Activated CD4-positive, CD25-positive, alpha-beta regulatory T cell (primary cell): ENCODE measurements at places on chromosomes 16 and 17.

GRCh38 chr16:85707528-85708095 is 18.9 kb upstream of the GINS2 start:
- DNase-seq: no peak

DNA sequence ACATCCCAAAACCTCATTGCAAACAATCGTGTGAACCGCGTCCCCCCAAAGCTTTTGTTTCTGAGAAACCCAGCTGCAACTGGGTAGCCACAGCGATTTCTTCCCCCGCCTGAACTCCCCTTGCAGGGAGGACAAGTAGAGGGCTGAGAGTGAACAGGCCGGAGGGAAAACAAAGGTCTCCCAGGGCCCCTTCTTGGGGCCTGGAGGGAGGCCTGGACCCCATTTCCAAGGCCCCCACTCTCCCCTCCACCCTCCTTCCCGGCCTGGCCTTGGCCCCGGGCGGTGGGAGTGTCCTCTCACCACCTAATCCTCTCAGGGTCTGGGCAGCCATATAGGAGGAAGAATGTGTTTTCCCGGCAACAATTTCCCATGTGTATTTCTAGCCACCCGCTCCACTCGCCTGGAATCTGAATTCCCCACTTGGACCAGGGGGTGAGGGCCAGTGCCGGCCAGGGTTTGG is 2.6 kb downstream of the GLIS2 start:
- DNase-seq: no peak

DNA sequence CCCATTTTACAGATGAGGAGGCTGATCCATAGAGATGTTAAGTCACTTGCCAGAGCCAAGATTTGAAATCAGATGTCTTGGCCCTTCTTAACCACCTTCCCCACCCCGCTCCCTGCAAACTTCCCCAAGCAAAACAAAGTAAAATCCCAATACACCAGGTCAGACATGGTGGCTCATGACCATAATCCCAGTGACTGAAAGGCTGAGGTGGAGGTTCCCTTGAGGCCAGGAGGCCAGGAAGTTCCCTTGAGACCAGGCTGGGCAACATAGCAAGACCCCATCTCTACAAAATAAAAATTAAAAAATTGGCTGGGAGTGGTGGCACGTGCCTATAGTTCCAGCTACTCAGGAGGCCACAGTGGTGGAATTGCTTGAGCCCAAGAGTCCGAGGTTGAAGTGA is 28.9 kb upstream of the CSNK2A2 start:
- DNase-seq: no peak

DNA sequence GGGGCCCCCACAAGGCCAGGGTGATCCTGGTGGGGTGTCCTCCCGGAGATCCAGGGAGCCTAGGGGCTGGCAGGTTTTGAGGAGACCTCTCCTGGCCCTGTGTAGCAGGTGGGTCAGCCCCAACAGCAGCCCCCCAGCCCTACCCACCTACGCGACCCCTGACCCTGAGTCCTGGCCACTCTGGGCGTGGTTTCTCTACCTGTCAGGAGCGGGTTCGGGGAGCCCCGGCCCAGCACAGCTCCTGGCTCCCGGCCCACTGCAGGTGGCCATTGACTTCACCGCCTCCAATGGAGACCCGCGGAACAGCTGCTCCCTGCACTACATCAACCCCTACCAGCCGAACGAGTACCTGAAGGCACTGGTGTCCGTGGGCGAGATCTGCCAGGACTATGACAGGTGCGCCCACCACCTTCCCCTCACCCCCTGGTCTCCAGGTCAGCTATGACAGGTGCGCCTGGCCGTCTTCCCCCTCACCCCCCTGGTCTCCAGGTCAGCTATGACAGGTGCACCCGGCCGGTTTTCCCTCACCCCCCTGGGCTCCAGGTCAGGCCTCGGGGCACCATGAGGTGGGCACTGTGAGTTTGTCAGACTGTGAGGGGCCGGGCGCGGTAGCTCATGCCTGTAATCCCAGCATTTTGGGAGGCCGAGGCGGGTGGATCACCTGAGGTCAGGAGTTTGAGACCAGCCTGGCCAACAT is 13.0 kb downstream of the CPNE7 start:
- DNase-seq: no peak

DNA sequence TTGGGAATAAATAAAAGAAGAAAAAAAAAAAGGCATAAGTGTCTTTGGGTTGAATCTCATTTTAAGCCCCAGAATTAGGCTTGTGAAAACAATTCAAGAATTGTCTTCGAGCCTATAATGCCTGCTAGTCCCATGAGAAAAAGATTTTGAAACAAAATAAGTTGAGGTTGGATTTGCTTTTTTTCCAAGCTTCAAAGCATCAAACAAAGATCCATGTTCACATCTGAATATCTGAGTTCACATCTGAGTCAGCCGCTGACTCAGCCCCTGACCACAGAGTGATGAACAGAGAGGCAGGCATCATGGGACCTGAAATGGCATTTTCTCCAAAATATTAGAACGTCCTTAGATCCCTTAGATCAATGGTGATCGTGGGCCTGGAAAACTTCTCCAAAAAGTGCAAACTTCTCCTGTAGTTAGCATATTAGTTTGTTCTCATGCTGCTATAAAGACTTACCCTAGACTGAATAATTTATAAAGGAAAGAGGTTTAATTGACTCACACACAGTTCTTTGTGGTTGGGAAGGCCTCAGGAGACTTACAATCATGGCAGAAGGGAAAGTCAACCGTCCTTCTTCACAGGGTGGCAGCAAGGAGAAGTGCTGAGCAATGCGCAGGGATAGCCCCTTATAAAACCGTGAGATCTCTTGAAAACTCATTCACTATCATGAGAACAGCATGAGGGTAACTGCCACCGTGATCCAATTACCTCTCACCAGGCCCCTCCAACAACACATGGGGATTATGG is 294.6 kb upstream of the HSBP1 start:
- DNase-seq: no peak
